ENCODE measurements at places on chromosomes 5 and 9.

- no peak for DNase-seq
Observed at GRCh38 chr9:97934321-97935115, 3.5 kb downstream of the HEMGN start.

DNA sequence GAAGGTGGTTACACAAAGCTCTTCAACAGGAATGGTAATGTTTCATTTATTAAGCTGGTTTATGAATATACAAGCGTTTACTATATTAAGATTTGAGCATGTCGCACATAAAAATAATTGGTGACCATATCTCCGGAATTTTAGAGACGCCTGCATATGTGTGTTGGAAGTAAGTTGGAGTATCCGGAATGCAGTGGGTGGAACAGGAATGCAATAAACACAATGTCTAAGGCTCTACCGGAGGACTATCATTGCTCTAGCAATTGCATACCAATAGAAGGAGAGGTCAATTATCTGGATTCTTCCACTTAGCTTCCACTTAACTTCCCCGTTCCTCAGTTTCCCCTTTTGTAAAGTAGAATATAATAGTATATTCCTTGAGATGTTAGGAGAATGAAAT is 1.1 kb upstream of the CEP78 start:
- no peak for DNase-seq

- no peak for DNase-seq
Observed at GRCh38 chr9:134040176-134040565, 14.9 kb downstream of the BRD3OS start.

GRCh38 chr5:173670791-173671120 is 54.3 kb upstream of the BOD1 start:
- DNase-seq = no peak

DNA sequence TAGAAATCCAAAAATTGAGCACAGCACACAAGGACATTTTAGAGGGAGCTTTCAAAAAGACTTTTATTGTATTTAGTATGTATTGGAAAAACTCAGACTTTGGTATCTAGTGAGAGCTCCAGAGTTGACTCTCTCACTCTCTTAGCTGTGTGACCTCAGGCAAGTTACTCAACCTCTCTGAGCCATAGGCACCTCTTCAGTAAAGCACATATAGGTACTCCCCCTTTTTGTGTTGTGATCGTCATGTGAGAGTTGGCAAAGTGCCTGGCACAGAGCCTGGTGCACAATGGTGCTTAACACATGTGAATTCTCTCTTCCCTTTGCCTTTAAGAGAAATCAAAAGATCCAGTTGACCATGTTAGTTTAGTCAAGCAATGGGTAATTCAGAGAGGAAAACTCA is 186.2 kb downstream of the TMEM38B start:
- no peak for DNase-seq

DNA sequence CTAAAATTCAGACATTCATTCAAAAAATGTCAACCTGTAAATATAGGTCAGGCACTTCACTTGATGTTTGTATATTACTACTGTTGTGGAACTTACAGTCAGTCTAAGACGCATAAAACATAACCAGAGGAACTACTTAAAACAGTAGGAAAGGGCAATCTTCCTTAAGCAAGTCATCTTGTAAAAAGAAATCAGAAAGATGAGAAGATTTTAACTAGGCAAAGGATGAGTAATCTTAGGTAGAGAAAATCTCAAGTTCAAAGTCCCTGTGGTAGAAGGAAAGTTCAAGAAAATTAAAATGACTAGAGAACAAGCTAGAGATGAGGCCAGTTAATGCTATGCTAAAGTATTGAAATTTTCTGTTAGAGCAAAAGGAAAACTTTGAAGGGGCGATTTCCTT is 152.4 kb downstream of the RAPGEF6 start:
- no peak for DNase-seq

GRCh38 chr5:104299998-104300706 is 737.6 kb upstream of the NUDT12 start:
- DNase-seq = no peak
